SK-MEL-5 (cell line): ENCODE measurements at places on chromosomes 16 and 17. TPM values are rescaled to one million over a fixed set of nuclear protein-coding genes. Genes with fewer than 3 reads are reported as not detected.

The PRRT2 gene
- total RNA-seq, result not detected in 2 replicates

The MPV17L gene
- not detected in 2 replicates for total RNA-seq

The ELOB gene
- total RNA-seq, result 113 and 114 TPM in 2 replicates

The WDR81 gene
- total RNA-seq, result 5.5 and 5.6 TPM in 2 replicates

The BEAN1 gene
- 1.4 TPM in 1 of 2 replicates, not detected in the other for total RNA-seq

The MEOX1 gene
- not detected in 2 replicates for total RNA-seq

The ABI3 gene
- total RNA-seq, result not detected in 2 replicates

The CDH15 gene
- not detected in 2 replicates for total RNA-seq

The LRRC37A gene
- 2.3 and 2.5 TPM in 2 replicates for total RNA-seq

GRCh38 chr17:35740997-35741931 is 9.8 kb downstream of the RASL10B start:
- peak; percentile 16 for DNase-seq

DNA sequence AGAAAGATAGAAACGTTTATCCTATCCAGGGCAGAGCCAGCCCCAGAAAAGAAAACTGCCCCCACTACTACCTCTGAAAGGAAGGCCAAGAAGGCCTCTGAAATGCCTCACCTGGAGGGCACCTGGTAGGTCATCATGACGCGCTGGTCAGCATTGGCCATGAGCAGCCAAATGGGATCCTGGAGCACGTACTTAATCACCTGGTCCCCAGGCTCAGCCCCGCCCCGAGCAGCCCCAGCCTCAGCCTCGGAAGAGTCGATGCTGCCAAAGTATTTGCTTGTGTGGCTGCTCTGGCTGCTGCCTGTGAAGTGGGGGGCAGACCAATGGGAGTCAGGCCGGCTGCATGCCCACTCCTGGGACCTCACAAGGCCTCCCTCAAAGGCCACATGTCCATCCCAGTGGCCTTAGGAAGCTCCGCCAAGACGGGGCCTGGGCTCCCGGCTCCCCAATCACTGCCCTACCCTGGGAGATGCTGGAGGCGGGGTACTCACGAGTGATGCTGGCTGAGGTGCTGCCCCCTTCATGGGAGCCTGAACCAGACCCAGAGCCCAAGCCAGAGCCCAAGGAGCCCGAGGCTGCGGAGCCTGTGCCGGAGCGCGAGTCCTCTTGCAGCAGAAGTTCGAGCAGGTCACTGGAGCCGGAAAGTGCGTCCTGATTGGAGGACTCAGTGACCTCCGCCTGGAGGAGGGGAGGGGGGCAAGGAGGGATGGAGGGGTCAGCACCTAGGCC is 9.9 kb downstream of the PER1 start:
- DNase-seq, result no peak

DNA sequence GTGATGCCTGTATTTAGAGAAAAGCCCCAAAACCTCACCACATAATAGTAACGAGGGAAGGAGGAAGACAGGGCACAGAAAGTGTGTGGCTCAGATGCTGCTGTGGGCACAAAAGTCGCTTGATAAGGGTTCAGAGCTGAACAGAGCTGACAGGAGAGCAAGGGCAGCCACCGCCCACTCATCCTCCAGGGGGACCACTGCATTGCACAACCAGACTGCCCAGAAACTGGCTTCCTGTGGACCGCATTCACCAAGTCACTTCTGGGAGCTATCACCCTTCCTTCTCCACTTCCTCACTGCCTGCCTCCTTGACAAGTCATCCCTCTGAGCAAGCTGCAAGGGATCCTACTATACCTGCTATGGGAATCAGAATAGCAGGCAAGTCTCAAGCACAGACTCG is 512.4 kb upstream of the CDH11 start:
- DNase-seq, result no peak

GRCh38 chr17:82386881-82387704 is 15.5 kb downstream of the UTS2R start:
- no peak for DNase-seq

GRCh38 chr17:78390241-78391050 is 12.0 kb downstream of the PGS1 start:
- no peak for DNase-seq

DNA sequence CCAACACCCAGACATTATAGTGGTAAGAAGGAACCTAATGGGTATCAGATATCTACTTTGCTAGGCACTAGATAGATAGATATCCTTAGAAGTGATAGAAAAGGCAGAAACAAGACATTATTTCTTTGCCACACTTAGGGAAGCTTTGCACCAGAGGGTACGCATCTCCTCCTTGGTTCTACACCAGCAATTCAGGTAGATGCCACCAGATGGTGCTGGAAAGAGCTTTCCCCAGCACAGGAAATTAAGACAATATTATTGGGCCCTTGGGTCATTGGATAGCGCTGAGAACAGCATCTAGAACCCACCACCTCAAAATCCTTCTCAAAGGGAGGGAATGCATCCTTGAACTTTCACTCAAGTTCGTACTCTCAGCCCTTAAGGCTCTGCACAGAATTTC is 173.8 kb upstream of the CCL2 start:
- DNase-seq, result peak; percentile 71

DNA sequence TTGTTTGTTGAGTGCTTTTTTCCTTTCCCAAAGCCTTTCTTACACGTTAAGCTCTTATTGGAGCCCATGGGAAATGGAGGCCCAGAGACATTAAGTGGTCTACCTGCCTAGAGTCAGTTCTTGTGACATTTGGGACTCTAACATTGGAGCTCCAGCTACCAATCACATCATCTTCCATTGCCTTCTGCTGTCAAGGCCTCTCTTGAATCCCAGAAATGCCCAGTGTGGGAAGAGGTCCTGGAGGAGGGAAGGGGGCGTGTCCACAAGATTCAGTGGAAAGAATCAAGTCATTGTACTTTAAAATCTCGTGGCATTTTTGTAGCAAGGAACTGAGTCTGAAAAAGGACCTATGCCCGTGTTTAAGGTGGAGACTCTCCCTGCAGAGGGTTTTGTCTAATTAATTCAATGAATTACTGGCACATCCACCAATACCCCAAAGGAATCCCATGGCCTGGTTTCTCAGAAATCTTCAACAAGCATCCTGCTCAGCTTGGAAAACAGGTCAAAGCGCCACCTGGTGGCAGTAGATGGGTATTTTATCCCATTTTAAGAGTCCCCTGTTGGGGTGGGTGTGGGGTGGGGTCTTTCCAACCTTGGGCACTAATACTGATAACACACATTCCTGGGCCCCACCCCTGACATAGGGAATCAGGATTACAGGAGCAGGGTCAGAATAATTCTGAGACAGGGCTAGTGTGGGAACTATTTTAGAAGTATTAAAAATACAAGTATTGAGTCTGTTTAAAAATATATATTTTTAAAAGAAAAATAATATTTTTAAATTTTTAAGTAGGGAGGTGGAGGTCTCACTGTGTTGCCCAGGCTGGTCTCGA is 24.6 kb downstream of the GPT2 start:
- DNase-seq, result peak; percentile 77

DNA sequence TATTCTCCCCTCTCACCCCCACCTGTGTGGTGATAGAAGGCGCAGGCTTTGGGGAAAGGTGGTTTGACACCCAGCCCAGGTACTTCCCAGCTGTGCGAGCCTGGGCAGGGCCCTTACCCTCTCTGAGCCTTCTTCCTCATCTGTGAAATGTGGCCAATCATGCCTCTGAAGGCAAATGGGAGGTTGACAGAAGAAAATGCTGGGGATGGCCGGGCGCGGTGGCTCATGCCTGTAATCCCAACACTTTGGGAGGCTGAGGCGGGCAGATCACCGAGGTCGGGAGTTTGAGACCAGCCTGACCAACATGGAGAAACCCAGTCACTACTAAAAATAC is 43.7 kb downstream of the CRISPLD2 start:
- DNase-seq, result no peak

DNA sequence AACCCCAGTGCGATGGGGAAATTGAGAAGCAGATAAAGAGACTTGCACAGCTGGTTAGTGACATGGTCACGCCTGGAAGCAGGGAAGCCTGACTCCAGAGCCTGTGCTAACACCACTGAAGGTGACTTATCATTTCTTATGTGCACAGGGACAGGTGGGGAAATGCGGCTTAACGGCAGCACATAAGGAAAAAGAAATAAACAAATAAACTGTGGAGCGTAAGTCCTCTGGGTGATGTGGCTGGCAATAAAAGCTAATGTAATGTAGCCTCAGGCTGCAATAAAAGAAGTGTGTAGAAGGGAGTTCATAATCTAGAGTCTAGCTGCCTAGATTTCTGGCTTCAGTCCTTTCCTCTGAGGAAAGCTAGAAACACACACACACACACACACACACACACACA is 10.6 kb downstream of the CDH11 start:
- no peak for DNase-seq

DNA sequence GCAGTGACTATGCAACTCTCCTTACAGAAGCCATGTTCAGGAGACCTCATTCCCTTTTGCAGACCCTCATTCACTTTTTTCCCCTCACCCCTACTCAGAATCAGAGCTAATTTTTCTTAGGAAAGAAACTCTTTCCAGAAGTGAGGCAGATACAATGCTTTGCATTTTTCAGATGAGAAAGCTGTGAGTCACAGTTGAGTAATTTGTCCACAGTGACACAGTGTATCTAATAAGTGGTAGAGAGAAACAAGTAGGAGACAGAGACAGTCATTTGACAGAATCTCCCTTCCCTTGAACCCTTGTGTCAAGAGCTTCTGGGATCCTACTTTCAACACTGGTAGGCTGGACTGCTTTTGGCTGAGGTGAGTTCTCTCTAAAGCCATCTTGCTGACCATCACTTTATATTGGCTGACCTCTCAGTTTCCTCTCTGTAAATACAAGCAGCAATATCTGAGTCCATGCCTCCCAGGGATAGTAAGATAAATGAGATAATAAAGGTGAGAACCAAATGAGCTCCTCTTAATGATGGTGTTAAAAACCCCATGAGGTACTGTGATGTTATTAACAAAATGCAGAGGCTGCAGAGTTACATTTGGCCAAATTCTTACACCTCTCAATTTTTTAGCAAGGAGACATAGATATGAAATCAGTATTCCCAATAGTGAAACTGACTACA is 130.8 kb downstream of the CA10 start:
- DNase-seq, result no peak

- no peak for DNase-seq
Measured at GRCh38 chr16:73547552-73548403, 499.9 kb upstream of the ZFHX3 start.

DNA sequence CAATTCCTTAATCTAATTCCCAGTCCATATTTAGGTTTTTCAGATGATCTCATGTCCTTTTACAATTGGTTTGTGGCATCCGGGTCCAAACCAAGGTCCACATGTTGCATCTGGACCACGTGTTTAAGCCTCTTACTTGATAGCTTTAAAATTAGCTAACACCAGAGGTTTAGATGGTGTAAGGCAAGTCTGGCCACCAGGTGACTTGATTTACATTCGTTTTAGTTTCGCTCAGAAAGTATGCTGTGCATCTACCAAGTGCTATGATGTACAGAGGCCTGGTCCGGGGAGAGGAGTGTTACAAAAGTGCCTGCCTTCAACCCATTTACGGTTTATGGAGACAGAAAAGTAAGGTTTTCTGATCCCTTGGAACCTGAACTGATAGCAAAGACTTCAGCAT is 878 bp upstream of the DNAJA2 start:
- DNase-seq, result no peak

- DNase-seq, result no peak
Measured at GRCh38 chr17:6437466-6437865, 2.5 kb upstream of the AIPL1 start.

DNA sequence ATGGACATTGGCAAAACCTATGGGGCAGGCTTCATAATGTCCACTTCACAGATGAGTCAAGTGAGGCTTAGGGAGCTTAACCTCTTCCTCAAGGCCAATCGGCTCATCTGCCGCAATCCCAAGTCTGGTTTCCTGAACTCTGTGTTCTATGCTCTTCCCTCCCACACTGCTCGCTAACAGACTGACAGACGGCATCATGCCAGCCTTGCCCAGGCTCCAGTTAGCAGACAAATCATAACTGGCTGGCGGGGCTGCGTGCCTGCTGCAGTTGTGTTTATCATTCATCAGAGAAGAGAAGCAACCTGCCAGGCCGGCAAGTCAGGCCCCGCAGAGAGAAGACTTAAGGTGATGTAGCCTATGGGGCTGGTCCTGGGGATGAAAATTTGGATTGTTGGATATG is 216.2 kb upstream of the ASIC2 start:
- no peak for DNase-seq

DNA sequence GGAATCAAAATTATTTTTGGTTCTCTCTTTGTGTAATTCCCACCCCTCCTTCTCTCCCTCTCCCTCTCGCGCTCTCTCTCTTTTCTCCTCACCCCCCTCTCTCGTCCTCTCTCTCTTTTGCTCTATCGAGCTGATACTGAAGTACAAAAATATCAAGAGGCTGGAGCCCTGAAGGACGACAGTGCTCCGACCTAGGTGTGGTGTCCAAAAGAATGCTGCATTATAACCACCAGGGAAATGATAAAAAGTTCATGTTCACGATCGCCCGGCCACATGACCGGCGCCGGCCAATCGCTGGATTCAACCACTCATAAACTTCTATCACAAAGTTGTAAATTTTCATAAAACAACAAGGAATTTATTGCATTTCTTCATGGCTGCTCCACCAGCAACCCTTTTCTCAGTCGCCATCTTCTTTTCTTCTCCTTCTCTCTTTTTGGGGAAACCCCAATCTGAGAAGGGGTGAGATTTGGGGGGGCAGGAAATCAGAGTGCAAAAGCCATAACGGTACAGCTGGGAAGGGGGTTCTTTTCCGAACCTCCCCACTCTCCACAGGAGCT is at the start of gene HOXB6:
TSS of gene HOXB6 (minus strand) at position 217 of the 560 bp plus-strand sequence. CDS start 6,836 bp downstream, outside the sequence.
- DNase-seq, result peak; percentile 58

- DNase-seq, result peak; percentile 51
Measured at GRCh38 chr17:72457712-72458111, 336.9 kb downstream of the SOX9 start.

- DNase-seq, result peak; percentile 51
Measured at GRCh38 chr17:76446449-76447231, 6.3 kb downstream of the UBE2O start.

DNA sequence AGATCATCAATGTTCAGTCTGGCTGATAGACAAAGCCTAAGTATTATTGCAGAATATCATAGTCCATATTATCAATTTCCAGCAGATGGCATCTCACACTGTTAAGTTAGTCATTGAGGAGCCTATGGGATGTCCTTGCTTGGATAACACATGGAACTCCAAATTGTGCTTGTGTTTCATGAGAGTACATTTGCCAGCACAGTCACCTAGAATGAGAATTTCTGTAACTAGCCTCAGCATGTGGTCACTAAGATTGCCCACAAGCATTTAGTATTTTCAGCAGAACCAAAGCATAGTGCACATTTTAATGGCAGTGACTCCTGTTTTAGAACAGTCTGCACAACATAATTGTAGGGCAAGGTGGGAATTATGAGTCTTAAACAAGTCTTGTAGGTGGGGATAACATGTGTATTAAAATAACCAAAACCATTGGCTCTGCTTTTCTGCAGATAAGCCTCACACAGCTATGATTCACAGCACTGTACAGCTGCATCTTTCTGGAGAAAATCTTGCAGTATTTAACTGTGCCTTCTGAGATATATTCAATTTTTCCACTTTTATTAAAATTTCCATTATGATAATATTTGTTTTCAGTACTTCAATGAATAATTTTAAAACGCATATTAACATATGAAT is 882.8 kb upstream of the SOX9 start:
- DNase-seq, result peak; percentile 75

DNA sequence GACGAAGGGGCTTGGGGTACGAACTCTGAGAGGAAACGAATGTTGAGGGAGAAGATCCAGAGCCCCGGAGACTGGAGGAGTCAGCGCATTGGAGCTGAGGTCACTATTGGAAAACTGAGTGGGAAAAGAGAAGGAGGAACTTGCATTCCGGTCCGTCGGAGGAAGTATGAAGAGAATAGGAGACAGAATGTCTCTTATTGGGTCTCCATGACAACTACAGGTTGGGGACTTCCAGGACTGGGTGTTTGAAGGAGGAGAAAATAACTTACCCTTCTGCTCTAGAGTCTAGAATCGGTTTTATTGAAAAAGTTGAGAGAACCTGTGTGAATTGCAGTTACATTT is 537 bp downstream of the GOSR1 start:
- DNase-seq, result peak; percentile 12

- no peak for DNase-seq
Measured at GRCh38 chr17:10513299-10514067, 4.9 kb downstream of the MYH1 start.
